Natural killer cell treated with Interleukin-12 subunit alpha and Interleukin-12 subunit beta and Interleukin-15 and Interleukin-18, amount 100 ng/mL, for 72 hours (primary cell): ENCODE measurements at places on chromosomes 7 and 10.

- DNase-seq: no peak
Measured at GRCh38 chr7:99560834-99561736, 2.6 kb downstream of the ZNF655 start.

DNA sequence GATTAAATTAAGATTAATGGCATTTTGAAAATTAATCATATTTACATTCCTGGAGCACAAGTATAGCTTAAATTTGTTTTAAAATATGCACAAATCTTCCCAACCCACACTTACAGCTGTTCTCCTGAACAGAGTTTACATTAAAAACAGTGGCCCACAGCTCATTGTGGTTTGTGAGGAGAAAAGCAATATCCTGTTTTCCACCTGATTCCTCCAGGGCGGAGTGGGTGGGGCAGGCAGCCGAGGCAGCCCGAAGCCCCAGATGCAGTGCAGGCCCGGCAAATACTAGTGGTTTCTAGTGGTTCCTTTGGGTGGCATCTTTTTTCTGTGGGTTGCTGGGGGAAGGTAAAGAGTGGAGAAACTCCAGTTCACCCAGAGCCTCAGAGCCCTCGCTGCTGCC lies 280.8 kb downstream of the ARHGAP12 start:
- DNase-seq: no peak

DNA sequence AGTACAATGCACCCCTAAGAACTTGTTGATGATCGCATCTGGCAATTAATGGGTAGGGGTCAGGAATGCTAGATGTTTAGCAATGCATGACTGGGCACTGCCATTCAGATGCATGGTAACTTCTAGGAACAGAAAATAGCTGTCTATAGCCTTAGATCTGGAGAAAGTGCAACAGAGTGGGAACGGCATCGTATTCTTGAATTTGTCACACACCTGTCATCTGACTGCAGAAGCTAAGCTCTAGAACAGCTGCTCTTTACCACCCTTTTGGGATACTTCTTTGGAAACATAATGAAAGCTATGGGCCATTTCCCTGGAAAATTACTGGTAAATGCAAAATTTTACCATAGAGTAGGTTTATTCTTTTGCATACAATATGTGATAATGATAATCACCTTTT lies 118.1 kb downstream of the SLC25A13 start:
- no peak for DNase-seq

DNA sequence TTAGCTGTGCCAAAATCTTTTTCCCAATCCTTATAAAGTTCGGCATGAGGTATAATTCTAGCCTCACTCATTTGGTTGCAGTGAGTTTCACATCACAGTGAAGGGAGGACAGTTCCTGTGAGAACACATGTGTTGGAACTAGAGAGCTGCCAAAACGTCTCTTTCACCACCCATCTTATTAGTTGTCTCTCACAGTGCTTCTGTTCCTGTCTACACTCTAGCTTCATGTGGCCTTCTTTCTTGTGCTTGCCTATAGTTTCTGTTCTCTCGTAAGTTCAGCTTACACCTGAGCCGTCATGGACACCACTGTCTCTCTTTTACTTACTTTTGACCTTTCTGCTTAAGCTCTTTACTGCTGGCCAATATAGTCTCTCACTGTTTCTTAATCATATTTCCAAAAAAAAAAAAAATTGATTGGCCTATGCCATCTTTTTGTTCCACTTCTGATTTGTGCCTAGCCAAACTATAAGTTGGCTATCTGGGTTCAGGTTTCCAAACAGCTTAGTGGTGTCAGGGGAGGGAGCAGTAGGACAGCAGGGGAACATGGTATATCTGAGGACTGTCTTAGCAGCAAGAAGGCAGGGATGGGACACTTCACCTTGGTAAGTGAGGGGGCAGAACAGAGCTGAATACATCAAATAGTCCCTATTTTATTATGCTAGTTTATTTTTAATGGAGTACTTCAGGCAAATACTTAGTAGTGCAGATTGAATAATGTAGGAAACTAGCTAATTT lies 38.0 kb downstream of the ZNRF2 start:
- no peak for DNase-seq
